ENCODE measurements at places on chromosomes 7 and 10.

GRCh38 chr7:39528849-39529248 is 37.4 kb upstream of the YAE1 start:
- no peak for DNase-seq

DNA sequence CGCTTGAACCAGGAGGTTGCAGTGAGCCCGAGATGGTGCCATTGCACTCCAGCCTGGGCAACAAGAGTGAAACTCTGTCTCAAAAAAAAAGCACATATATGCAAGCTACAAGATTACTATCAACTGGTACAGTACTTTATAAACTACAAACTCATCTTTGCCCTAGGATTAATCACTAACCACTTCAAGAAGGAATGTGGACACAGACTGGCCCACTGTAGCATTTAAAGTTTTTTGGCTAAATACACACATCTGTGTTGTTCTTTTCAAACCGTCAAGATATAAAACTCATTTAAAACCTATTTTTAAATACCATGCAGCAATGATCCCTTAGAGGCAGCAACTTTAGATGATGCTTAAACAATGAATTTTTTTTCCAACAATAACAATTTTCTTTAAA is 205.4 kb downstream of the IMMP2L start:
- DNase-seq: no peak

GRCh38 chr10:103125323-103126267 is 67.5 kb downstream of the NT5C2 start:
- DNase-seq: no peak

GRCh38 chr7:108402865-108403264 is 53.4 kb downstream of the NRCAM start:
- DNase-seq: no peak

DNA sequence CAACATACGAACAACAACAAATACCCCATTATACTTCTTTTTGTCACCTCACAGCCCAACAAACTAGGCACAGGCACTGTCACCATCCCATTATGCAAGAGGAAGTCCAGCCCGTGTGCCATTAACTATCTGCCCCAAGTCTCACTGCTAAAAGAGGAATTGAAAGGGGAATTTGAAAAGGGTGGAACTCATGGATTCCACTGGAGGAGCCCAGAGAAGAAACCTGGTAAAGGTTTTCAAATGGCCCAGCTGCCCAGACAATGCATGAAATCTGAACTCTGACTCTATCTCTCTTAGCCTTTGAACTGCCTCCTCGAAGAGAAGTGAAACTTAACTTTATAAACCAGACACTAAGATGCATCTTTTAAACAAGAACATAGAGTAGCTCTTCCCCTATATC is 130.0 kb downstream of the PLXNA4 start:
- no peak for DNase-seq

GRCh38 chr10:24916365-24916764 is 36.0 kb downstream of the PRTFDC1 start:
- no peak for DNase-seq

DNA sequence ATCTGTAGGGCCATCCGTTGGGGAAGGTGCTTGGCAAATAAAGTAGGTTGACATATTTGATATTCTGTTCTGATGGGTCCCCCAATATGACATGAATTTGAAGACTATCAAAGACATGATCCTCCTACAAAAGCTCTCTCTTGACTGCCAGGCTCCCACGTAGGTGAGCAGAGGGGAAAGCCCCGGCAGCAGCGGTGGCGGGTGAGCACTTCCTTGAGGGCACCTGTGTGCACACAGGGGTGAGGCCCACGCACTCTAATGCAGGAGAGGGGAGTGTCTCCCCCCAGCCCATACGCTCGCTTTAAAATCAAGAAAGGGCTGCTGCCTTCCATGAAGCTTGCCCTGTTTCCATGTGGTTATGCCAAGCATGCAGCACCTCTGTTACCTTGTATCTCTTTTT is 100.4 kb downstream of the TAX1BP1 start:
- peak; percentile 25 for DNase-seq

GRCh38 chr7:43385309-43385680 is 197.6 kb upstream of the STK17A start:
- no peak for DNase-seq

DNA sequence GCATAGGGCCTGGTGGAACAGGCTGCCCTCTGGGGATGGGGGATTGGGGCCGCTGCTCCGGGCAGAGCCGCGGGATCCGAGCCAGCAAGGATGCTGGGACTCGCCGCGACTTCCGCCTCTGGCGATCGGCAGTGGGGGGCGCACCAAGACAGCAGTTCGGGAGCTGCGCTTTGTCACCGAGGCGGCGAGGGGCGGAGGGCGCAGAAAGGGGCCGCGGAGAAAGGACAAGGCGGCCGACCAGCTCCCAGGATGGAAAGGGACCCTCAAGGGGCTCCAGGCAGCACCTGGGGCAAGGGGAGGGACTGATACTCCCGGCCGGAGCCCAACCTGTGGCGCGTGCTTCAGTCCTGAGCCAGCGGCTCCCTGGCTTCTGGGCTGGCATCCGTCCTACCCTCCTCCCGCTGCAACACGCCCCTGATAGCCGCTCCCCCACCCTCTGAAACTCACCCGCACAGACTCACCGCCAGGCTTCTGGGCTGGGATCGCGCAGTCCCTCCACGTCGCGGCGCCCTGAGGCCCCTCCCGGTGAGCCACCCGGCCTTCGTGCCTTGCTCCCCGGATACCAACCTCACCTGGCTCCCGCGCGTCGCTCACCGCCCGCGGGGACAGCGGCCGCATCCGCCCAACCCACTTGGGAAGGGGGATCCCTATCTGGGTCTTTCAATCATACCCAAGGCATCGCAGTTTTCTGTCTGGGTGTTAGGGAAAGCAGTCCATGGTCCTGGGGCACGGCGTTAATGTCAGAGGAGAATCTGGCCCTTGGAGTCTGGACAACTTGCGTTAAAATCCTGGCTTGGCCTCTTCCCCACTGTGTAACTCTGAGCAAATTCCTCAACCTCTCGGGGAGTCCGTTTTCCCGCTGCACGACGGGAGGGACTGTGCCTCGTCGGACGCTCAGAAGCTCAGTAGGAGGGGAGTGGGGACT is 7.0 kb upstream of the EVX1 start:
- no peak for DNase-seq

DNA sequence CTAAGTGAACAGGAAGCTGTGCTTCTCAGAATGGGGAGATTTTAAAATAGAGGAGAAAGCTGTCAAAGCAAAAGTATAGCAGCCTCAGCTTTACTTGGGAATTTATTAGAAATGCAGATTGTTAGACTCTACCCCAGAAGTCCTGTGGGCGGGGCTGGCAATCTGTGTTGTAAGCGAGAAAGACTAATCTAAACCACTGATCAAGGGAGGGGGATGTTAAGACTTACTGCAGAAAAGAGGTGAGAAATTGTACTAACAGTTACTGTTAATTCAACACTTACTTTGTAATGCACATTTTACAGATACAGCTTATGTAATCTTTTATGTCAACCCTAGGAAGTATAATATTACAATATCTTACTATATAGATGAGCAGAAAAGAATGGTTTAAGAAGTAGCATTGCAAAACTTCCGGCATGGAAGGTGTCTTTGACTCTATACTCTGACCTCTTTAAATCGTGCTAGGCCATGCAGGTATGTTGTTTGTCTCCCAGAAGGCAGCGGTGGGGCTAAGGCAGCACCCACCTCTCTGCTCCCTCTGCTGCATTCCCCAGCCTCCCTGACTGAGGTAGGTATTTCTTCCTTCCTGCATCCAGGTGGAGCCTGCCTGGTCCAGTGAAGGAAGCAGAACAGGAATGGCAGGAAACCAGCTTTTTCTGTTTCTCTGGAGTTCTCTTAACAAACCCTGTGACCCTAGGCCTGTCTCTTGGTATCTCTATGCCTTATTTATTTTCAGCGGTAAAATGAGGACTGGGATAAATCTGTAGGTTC is 462.2 kb downstream of the AUTS2 start:
- no peak for DNase-seq

DNA sequence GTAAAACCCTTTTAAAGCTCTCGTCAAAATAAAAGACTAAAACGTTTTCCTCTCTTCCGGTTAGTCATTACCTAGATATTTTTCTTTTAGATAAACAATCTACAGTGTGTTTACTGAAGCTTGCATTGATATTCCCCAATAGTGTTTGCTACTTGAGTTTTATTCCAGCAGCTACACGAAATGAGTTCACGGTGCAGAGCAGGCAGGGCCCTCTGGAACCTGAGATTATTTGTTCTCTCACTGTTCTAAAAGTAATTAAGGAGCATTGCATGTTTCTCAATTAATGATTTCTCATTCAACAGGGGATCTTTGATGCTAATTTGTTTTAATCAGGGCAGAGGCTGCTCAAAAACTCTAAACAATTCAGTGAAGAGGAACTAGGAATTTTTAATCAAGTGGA is 319.7 kb downstream of the GFRA1 start:
- DNase-seq: no peak

- DNase-seq: no peak
Observed at GRCh38 chr7:101768280-101768679, 49.1 kb upstream of the CUX1 start.

DNA sequence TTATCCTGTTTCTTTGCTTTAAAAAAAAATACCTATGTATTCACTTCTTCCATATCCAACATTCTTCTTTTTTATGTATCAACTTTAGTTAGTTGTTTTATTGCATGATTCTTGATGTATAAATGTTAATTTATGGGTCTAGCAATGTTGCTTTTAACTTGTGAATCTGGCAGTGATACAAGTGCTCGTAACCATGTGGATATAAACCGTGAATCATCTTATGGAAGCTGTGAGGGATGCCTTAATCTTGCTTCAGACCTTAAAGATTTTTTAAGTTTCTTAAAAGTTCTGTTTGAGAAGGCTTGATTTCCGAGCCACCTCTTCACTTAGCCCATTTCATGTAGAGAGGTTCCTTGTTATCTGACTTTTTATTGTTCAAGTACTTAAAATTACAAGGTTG is 25.9 kb downstream of the HELLS start:
- no peak for DNase-seq

DNA sequence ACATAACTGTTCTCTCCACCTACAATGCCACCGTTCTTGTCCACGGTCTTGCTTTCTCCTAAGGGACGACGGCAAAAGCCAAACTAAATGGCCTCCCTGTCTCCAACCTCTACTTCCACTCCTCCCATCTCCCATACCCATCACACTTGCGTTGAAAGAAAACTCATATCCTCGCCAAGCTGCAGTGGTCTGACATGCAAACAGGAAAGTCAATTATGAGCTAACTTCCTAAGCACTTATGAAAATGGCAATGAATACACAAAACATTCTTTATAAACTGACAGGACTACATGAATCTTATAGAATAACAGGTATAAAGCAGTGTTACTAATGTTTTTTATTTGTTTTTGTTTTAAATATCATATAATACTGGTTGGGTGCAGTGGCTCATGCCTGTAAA is 46.4 kb downstream of the TYW1B start:
- DNase-seq: no peak

GRCh38 chr7:140455743-140456142 is 23.6 kb downstream of the MKRN1 start:
- DNase-seq: no peak

DNA sequence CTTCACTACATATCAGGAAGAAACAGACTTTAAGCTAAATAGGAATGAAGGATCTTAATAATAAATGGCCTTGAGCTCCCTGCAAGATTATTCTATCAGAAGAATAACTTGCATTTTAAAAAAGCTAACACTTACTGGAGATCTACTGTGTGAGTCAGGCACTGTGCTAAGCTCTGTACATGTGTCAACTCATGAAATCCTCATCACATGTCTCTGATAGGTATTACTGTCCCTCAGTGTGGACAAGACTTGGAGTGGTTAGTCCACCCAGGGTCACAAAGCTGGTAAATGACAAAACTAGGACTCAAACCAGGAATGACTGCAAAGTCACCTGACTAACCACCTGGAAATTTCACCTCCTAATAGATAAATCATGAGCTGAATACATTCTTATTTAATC is 57.1 kb upstream of the KCTD7 start:
- DNase-seq: no peak

DNA sequence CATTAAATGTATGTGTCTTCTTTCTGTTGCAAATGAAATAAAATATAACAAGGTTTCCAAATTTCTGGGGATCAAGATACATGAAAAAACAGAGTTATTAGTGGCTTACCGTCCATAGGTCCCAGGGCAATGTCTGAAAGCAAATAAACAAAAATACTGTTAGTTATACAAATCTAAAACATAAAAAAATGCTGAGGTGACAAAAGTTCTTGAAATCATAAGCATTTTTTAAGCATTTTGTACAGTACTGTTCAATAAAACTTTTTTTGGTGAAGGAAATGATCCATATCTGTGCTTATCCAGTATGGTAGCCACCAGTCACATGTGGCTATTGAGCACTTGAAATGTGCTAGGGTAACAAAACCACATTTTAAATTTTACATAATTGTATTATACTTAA is 158.6 kb upstream of the TARP start:
- DNase-seq: no peak

- no peak for DNase-seq
Observed at GRCh38 chr7:53812135-53812534, 730.0 kb upstream of the VSTM2A start.

DNA sequence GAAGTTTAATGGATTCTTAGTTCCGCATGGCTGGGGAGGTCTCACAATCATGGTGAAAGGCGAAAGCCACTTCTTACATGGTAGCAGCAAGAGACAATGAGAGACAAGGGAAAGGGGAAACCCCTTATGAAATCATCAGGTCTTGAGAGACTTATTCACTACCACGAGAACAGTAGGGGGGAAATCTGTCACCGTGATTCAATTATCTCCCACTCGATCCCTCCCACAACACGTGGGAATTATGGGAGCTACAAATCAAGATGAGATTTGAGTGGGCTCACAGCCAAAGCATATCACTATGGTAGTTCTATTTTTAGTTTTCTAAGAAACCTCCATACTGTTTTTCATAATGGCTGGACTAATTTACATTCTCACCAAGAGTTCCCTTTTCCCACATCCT is 36.7 kb downstream of the SPAM1 start:
- DNase-seq: no peak

GRCh38 chr7:84611391-84611790 is 416.8 kb upstream of the SEMA3A start:
- DNase-seq: no peak

DNA sequence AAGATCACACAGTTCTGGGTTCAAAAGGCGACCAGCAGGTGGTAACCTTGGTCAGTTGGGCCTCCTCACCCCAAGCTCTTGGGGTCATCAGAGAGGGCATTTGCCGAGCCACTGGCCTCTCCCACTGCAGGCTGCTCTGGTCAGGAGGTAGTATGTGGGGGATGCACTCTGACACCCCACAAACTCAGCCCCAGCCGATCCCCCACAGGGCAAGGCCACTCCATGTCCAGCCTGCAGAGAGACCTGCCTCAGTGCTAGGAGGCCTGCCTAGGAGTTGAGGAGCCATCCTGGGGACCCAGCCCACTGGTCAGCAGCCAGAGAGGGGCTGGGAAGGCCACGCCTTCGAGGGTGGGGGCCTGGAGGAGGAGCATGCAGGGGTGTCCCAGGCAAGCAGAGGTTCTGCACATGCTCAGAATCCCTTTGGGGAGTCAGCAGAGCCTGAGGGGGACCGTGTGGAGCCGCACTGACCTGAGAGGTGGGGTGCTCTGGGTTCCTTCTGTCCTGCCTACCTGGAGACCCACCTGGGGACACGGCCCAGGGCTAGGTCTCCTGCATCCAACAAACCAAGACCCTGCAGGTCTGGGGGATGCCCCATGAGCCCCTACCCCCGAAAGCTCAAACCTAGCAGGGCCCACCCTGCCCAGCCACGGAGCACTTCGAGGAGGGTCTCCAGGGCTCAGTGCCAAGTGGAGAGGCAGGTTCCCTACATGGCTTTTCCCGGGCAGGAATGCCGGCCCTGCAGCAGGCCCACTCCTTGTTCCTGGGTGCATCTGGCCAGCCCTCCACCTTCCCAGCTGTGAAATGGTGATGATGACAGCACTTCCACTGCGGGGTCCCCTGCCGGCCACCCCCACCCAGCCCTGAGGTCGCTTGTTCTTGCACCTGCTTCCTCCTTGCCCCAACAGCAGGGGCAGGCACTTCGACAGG is 58.5 kb downstream of the RASGEF1A start:
- DNase-seq: no peak

Data from stimulated activated CD4-positive, alpha-beta T cell treated with anti-CD3 and anti-CD28 coated beads, Interleukin-2, amount 100 ng/mL, for 48 hours (primary cell).